Amniotic stem cell (primary cell): ENCODE measurements at places on chromosomes 13 and 19.
A peak's percentile ranks its signal among the peaks of the same experiment; 100 is the strongest.

GRCh38 chr19:45161738-45162607 is 1.2 kb upstream of the NKPD1 start:
- no peak for DNase-seq

GRCh38 chr19:17205237-17206140 is 9.7 kb upstream of the USE1 start:
- peak; percentile 5 for DNase-seq

DNA sequence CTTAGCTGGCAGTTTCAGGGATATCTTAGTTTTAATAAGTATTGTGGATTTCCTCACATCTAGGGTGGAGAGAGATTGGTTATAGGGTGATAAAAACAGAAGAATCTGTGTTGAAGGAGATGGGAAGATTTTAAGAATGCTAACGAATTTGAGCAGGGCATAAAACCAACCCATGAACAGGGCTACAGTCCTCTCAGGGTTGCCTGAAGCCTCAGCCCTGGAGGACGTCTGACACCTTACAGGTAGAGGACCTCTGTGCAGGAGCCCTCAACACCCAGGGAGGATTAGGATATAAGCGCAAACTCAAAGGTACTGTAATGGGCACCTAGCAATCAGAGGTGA is 461 bp upstream of the WASF3 start:
- DNase-seq = no peak

DNA sequence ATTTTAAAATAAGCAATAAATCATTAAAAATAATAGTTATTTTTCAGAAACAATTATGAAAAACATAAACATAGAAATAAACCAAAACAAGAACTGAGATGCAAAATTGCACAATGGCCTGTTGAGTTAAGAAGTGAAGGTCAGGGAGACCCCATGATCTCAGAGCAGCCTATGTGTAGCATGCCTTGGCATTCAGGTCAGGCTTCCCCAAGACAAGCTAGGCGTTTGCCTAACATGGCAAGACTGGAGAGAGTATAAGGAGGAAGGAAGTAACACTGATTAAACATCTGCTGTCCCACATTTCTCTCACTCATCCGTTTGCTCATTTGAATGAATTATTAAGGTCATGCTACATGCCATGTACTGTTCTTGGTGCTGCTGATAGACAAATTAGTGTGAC is 291.8 kb downstream of the TSHZ3 start:
- no peak for DNase-seq

DNA sequence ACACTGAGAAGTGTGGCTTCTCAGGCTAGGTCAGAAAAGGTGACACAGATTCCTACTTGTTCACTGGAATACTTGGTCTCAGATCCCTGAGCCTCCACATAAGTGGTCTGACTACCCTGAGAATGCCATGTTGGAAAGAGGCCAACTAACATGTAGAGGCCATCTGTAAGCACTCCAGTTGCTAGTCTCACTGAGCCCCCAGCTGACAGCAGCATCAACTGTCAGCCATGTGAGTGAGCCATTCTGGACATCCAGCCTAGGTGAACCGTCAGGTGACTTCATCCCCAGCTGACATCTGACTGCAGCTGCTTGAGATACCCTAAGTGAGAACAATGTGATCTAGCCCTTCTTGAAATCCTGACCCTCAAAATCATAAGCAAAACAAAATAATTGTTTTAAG is 18.1 kb upstream of the ARL11 start:
- no peak for DNase-seq

DNA sequence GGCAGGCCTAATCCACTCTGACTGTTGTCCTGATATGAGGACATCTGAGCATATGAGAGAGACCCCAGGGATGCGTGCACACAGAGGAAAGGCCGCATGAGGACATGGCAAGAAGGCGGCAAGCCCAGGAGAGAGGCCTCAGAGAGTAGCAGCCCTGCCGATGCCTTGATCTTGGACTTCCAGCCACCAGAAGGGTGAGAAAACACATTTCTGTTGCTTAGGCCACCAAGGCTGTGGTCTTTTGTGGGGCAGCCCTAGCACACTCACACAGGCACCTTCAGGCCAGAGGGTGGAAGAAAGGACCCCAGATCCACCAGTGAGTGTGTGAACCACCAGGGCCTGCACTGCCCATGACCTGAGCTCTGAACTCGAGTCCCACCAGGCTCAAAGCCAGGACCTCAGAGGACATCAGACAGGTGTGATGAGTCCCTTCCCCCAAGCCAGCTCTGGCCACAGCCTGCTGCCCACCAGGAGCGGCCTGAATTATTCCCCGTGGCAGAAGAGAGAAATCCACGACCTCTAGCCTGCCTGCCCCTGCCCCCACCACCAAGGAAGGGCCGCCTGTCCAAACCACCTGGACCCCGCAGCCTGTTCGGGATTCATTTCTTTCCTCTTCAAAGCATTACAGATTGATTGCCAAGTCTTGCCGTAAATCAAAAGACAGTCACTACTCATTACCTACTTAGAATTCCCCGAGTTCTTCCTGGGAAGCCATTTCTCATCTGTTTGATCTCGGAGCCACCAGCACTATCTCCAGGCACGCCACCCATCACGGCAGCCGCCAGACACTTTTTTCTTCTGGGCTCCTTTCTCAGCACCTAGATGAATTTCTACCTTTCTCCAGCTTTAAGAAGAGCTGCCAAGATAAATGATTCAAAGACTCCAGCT is 72.2 kb downstream of the CEBPG start:
- no peak for DNase-seq

DNA sequence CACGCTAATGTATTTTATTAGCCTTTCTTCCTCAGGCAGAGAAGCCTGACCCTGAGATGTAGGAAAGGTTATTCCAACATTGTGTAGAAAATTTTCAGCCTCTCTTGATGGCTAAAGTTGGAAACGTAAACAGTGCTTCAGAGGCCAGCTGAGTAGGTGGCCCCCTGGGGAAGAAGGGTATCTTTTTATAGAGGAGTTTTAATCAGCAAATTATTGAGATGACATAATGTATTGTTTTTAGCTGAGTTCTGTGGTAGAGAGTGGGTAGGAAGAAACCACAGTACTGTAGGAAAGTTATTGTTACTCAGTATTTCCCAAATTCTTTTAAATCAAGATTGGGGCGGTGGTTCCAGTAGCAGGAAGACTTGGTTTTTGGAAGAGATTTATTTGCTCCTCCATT is 268.8 kb downstream of the DLEU7 start:
- DNase-seq = no peak

GRCh38 chr19:19550485-19550929 is 12.4 kb downstream of the CILP2 start:
- DNase-seq = no peak

DNA sequence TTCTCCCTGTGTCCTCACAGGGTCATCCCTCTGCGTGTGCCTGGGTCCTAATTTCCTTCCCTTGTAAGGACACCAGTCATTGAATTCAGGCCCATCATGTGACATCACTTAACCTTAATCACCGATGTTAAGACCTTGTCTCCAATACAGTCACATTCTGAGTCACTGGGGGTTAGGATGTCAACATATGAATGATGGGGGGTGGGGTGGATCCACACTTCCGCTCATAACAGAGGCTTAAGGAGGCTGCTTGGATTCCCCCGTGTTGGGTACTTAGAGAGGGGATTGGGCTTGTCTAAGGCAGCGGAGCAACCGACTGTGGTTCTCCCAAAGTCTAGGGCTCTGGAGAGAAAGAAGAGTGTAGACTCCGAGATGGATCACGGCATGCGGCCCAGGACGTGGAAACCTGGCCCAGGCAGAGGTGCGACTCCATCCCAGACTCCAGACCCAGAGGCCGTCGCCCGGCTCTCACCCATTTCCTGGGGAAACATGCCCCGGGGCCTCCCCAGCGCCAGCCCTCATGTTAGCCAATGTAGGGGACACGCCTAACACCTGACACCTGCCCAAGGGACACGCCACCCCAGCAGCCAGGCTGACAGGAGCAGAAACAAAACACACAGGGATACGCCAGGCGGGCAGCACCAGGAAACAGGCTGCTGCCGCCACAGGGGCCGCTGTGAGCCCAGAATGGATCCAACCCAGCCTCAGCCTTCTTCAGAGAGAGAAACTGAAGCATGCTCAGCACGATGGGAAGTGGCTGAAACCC is 17.1 kb upstream of the IGLON5 start:
- DNase-seq = no peak

DNA sequence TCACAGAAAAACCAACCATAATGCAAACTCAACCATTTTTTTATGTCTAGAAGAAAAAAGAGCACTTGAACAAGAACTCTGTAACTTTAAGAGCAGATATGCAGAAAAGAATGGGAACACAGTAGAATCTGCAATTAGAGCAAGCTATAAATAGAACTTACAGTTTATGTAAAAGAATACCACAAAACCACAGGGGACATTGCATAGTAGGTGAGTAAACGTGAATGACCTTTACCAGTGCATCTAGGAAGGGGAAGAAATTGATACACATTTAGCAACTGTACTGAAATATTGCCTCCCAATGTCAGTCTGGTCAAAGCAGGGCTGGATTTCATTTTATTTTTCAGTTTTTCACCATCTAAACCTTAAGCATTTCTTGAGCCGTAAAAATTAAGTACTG is 242.2 kb upstream of the EDNRB start:
- peak; percentile 38 for DNase-seq

DNA sequence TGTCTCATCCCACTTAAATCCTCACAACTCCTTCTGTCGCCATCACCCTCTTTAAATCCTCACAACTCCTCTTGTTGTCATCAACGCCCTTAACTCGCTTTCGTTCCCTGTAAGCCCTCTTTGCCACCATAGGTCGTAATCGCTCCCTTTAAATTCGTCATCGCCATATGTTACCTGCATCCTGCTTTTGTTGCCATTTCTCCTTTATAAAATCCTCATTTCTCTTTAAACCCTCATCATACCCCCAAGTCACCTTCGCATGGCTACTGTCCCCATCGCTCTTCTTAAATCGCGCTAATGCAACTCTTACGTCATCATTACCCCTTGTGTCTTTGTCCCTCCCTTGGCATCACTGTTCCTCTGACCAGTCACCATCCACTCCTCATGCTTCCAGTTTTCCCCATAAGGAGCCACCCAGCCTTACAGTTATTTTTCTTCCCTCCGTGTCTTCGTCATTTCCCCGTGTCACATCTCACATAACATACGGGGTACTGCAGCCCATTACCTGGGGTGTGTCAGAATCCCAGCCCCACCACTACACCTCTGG is 539 bp downstream of the PLD3 start:
- no peak for DNase-seq

DNA sequence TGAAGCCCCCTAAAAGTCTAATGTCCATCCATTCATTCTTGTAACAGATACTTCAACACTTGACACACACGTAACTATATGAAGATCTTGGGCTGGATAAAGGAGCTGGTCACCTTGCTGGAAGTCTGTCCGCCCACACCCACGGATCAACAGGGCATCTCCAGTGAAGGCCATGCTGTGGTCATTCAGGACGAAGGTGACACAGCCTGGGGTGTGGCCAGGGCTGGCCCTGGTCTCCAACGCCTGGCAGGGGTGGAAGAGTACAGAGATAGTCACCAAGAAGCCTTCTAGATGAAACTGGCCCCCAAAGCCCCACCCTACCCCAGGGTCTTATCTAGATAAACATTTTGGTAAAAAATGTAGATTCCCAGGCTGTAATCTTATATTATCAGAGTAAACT is 6.8 kb upstream of the PHLDB3 start:
- DNase-seq = no peak

DNA sequence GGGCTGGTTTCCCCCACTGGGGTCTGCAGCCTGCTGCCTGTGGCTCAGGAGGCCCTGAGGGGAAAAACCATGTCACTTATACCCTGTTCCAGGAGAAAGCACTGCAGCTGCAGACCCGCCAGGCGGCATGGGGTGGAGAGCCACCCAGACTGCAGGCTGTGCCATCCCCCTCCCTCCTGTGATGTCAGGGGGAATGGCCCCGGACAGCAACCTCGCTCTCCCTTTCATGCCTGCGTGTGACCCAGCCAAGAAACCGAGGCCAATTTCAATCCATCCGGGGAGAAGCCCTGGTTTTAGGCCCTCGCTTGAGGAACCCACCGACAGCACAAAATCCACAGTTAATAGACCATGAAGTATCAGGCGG is 37.2 kb upstream of the MATK start:
- DNase-seq = no peak

GRCh38 chr13:98535501-98536354 is 41.2 kb downstream of the STK24 start:
- no peak for DNase-seq

GRCh38 chr13:66895780-66896179 is 334.4 kb downstream of the PCDH9 start:
- DNase-seq = no peak

GRCh38 chr13:110150384-110151101 is 156.4 kb downstream of the COL4A1 start:
- DNase-seq = no peak

DNA sequence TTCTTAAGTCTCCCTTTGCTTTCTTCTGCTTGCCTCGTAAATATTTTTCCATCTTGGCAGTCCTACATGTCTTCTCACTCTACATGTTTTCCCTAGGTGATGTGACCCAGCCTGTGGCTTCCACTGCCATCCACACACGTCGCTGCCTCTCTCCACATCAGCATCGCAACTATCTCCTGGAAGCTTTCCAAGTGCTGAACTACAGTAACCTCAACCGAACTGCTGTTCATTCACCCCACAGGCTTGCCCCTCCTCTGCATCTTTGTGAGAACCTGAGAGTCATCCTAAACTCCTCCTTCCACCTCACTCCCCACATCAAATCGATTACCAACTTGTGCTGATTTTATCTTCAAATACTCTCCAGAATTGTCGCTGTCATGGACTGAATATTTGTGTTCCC is 41.2 kb upstream of the USPL1 start:
- no peak for DNase-seq

DNA sequence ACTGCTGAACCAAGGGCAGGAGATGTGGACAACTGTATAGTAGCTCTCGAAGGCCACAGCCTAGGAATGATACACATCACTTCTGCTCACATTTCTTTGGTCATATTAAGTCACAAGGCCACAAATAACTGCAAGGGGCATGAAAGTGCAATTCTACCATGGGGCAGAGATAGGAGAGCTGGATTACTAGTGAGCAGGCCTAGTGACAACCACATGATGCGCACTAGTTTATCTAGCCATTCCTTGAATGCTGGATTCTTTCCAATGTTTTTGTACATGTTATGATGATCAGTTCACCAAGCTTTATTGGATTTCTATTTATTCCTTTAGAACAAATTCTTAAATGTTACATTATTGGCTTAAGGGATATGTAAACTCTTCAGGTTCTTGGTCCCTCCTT is 100.7 kb downstream of the MIPEP start:
- no peak for DNase-seq

GRCh38 chr13:51770160-51770559 is 33.8 kb downstream of the DHRS12 start:
- no peak for DNase-seq

- DNase-seq = no peak
These were observed 7.0 kb upstream of the SEMA6B start for GRCh38 chr19:4566402-4567051.
